Kidney epithelial cell (primary cell): ENCODE measurements at places on chromosomes 1 and 21. TPM values are rescaled to one million over a fixed set of nuclear protein-coding genes. Genes with fewer than 3 reads are reported as not detected.

Gene GBP7
- total RNA-seq: not detected in 2 replicates

Gene ANGPTL7
- total RNA-seq: not detected in 2 replicates

Gene KRTAP10-2
- not detected in 2 replicates for total RNA-seq

Gene SLC45A3
- total RNA-seq: 8.5 and 9.3 TPM in 2 replicates

Gene TRNP1
- 78.0 and 127 TPM in 2 replicates for total RNA-seq

Gene TRAF3IP3
- total RNA-seq: not detected in 2 replicates

Gene KPRP
- not detected in 2 replicates for total RNA-seq

Gene ERG
- total RNA-seq: 0.29 and 0.34 TPM in 2 replicates

Gene FCER1A
- total RNA-seq: not detected in 2 replicates

Gene FBXO28
- total RNA-seq: 39.2 and 42.9 TPM in 2 replicates

Gene SERBP1
- 211 and 234 TPM in 2 replicates for total RNA-seq

Gene UBE2U
- not detected in 2 replicates for total RNA-seq

Gene CAMTA1
- total RNA-seq: 74.6 and 76.5 TPM in 2 replicates

Gene SPRR3
- total RNA-seq: 1.1 TPM in 1 of 2 replicates, not detected in the other

Gene CCDC27
- not detected in 2 replicates for total RNA-seq

Gene FAM3B
- total RNA-seq: 4.5 and 6.1 TPM in 2 replicates

Gene SV2A
- total RNA-seq: 13.2 and 14.1 TPM in 2 replicates

Gene FALEC
- total RNA-seq: not detected in 2 replicates
